ENCODE measurements at places on chromosomes 16 and 17. TPM values are rescaled to one million over a fixed set of nuclear protein-coding genes. Genes with fewer than 3 reads are reported as not detected.
A peak's percentile ranks its signal among the peaks of the same experiment; 100 is the strongest.

The FBF1 gene
- total RNA-seq = 26.6 TPM

DNA sequence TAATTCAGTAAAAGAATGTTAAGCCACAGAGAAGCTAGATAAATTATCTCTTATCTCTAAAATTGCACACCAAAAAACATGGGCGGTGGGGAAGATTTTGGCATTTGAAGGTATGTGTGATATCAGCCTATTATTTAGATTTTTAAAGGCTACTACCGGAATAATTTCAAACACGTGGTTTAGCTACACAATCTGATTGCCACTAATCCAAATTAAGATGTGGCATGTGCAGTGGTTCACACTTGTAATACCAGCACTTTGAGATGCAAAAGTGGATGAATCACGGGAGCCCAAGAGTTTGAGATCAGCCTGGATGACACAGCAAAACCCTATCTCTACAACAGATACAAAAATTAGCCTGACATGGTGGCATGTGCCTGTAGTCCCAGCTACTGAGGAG is 584.5 kb downstream of the HS3ST4 start:
- H3K27ac ChIP-seq = no peak overlapping the region
- no peak for DNase-seq
- no peaks in the 10 kb centered on the region for H3K4me1 ChIP-seq
- H3K36me3 ChIP-seq = no peaks in the 10 kb centered on the region
- no peaks in the 10 kb centered on the region for H3K27me3 ChIP-seq
- H3K4me3 ChIP-seq = no peak overlapping the region

DNA sequence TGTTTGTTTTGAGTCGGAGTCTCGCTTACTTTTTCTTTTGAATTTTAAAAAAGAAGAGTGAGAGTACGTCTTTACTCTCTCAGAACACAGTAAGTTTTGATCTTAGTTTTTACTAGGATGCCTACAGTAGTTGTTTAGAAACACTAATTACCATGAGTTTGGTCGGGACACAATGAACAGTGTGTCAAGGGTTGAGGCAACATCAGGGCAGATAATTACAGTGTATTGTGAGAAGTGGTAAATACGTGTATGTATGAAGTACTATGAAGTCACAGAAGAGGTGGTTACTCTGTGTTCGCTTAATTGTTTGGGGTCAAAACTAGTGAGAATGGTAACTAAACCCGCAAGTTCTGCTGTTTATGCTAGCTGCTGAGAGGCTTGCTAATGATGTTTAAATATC is 18.2 kb downstream of the PAFAH1B1 start:
- H3K4me3 ChIP-seq = no peak overlapping the region
- H3K27ac ChIP-seq = no peak overlapping the region
- H3K27me3 ChIP-seq = no peaks in the 10 kb centered on the region
- DNase-seq = no peak
- H3K4me1 ChIP-seq = peaks cover 31% of the 10 kb centered on the region

GRCh38 chr17:41322094-41322902 is 6.8 kb upstream of the KRTAP17-1 start:
- no peaks in the 10 kb centered on the region for H3K27me3 ChIP-seq
- H3K4me1 ChIP-seq = peaks cover 5% of the 10 kb centered on the region
- no peak overlapping the region for H3K4me3 ChIP-seq
- DNase-seq = peak; percentile 31
- H3K36me3 ChIP-seq = peaks cover 2% of the 10 kb centered on the region

DNA sequence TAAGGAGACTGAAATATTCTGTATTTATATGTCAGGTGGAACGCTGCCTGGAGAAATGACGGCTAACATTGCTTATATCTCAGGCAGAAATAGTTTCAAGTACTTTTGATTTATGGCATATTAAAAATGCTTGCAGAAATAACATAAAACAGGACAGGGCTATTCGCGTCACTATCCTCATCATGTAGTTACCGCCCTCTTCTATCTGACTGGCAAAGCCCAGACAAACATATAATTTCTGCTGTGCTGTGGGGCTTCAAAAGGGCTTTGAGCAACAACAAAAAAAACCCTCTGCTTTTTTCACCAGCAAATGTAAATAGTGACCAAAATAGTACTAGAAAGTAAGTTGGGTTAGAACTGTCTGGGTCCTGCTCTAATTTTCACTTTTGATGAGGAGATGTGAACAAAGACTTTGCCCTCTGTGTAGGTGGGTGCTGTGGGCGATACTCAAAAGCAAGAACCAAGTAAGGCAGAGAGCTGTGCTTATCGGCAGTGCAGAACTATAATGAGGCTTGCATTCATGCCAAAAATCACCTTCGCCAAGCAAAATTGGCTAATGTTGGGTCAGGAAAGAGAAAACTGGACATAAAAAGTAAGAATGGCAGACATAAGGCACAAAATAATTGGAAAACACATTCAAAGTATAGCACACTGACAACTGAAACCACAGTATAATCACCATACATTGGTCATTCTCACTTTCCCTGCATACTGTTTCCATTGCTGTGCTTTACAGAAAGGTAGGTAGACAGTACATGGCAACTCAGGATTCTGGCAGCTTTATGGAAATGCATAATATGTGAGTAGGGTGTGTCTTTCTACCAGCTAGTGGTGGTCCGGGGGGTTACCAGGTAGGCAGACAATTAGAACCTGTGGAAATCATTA is 151.2 kb upstream of the AXIN2 start:
- H3K4me1 ChIP-seq = peaks cover 11% of the 10 kb centered on the region
- no peaks in the 10 kb centered on the region for H3K36me3 ChIP-seq
- H3K4me3 ChIP-seq = no peak overlapping the region
- DNase-seq = no peak
- H3K27me3 ChIP-seq = peaks cover 8% of the 10 kb centered on the region

DNA sequence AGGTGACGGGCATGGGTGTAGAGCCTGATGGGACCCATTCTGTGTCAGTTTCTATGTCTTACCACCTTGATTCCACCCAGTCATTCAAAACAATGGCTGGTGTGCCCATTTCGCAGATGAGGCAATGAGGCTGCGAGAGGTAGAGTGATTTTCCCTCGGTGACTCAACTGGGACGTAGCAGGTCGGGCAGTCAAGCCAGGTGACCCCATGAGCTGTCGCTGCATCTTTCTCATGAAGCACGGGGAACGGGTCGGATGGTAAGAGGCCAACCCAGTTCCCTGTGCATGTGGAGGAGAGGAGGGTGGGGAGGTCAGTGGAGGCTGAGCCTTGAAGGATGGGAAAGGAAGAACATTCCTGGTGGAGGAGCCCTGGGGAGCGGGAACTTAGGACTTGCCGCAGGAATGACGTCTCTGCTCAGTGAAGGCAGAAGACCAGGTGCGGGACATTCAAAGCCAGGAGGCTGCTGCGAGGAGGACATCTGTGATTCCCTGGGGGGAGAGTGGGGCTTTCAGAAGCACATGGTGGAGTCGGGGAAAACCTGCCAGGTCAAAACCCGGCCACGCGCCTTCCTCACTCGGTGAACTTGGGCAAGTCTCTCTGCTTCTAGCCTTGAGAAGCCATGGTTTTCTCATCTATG is 1.1 kb downstream of the IL21R start:
- peaks cover 72% of the 10 kb centered on the region for H3K4me1 ChIP-seq
- peak; percentile 67 for DNase-seq
- H3K36me3 ChIP-seq = peaks cover 14% of the 10 kb centered on the region
- peak overlapping the region; percentile 96 for H3K27ac ChIP-seq
- no peaks in the 10 kb centered on the region for H3K27me3 ChIP-seq

Measured in activated CD8-positive, alpha-beta memory T cell treated with anti-CD3 and anti-CD28 coated beads, Interleukin-2, amount 10 ng/mL, durations not matched to agents 7 days and 5 days (primary cell).